Nephron progenitor cell (in vitro differentiated cells): ENCODE measurements at places on chromosomes 1 and 21.

- no peak overlapping the region for H3K4me3 ChIP-seq
- DNase-seq = no peak
- H3K27ac ChIP-seq = no peak overlapping the region
- peaks cover 47% of the 10 kb centered on the region for H3K36me3 ChIP-seq
Observed at GRCh38 chr1:202007304-202007703, 3.1 kb upstream of the ELF3 start.

DNA sequence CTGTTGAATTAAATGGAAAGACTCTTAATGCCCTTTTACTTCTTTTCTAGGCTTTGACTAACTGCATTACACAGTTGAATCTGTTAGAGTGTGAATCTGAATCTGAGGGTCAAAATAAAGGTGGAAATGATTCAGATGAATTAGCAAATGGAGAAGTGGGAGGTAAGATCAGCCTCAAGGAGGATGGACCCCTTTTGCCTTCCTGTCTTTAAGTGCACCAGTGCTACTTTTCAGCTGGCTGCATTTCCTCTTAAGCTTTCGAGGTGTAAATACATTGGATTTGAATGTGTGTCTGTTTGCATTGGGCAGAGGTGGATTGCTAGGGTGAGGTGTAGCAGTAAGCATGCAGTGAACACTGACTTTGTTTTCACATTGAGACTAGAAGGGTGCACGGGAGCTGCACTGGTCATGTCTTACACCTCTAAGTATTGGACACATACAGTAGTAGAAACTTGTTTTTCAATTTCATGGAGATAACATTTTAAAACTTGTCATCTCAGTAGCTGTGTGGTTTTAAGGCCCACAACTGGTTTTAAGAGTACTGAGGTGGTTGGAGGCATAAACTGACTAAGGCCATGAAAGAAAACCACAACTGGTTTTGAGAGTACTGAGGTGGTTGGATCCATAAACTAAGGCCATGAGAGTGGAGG is 35.4 kb downstream of the MIA3 start:
- no peaks in the 10 kb centered on the region for H3K27me3 ChIP-seq
- no peak for DNase-seq
- H3K4me3 ChIP-seq = no peak overlapping the region
- no peak overlapping the region for H3K27ac ChIP-seq
- H3K36me3 ChIP-seq = peaks cover 59% of the 10 kb centered on the region

DNA sequence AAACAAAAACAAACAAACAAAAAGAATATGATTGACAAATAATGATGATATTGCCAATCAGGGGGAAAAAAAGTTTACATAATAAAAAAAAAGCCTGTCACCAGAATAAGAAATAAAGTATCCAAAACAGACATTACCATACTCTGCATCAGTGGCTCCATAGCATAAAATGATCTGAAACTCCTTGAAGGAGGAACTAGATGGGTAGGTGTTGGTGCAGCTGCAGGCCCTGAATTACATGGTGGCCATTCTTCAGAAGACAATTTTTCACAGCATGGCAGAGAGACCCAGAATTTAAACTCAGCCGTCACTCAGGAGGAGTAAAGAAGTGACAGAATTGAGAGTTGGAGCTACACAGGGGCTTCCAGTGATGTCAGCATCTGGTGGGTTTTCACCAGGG is 60.2 kb downstream of the GLUL start:
- H3K36me3 ChIP-seq = no peaks in the 10 kb centered on the region
- H3K27ac ChIP-seq = no peak overlapping the region
- H3K27me3 ChIP-seq = peaks cover 2% of the 10 kb centered on the region
- no peak for DNase-seq
- H3K4me3 ChIP-seq = no peak overlapping the region

DNA sequence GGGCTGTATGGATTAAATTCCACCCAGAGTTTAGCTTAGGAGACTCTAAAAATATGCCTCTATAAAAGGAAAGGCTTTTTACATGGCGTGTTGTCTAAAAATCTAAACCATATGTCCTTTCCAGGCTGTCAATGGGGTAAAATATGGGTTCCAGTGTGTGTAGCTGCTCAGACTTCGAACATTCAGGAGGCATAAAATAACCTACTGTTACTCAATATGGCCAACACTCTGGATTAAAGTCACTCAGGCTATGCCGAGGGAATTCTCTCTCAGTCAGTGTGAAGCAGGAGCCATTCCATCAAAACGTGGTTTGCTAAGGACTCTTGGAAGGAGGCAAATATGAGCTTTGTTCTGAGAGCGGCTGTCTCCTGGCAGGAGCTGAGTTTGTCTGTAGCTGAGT is 135.3 kb downstream of the RUNX1 start:
- DNase-seq = no peak
- H3K27ac ChIP-seq = no peak overlapping the region
- no peak overlapping the region for H3K4me3 ChIP-seq
- H3K27me3 ChIP-seq = peaks cover 22% of the 10 kb centered on the region

DNA sequence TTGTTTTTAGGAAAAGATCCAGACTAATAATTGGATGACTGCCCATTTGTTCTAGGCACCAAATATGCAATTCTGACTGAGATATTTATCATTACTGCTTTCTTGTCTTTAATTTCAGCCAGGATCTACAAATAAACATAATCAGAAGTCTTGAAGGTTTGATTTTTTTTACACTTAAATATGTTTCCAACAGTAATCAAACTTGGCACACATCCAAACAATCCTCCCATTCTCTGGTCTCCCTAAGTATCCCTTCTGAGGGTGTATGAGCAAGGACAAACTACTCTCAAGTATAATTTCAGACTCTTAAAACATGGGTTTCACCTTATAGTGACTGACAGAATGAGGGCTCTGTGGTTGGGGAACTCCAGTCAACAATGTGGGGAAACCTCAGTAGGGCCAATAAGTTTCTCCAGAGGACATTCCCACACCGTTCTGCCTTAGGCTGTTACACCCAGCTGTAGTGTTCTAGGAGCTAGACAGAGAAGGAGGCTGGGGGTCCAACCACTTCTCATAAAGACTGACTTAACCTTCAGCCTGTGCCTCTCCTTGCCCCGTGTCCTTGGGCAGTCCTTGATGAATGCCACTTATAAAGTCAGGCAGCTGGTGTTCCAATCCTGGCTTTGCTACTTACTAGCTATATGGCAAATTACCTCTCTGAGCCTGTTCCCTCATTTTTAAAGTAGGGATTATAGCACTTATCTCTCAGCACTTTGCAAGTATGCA is 1.5 kb upstream of the PALMD start:
- H3K4me1 ChIP-seq = peaks cover 24% of the 10 kb centered on the region
- no peak overlapping the region for H3K4me3 ChIP-seq
- no peak for DNase-seq
- peaks cover 10% of the 10 kb centered on the region for H3K27me3 ChIP-seq
- H3K27ac ChIP-seq = no peak overlapping the region

GRCh38 chr1:150144606-150145005 is 5.1 kb upstream of the PLEKHO1 start:
- peak overlapping the region; percentile 56 for H3K27ac ChIP-seq
- H3K4me1 ChIP-seq = peaks cover 43% of the 10 kb centered on the region
- H3K4me3 ChIP-seq = no peak overlapping the region

DNA sequence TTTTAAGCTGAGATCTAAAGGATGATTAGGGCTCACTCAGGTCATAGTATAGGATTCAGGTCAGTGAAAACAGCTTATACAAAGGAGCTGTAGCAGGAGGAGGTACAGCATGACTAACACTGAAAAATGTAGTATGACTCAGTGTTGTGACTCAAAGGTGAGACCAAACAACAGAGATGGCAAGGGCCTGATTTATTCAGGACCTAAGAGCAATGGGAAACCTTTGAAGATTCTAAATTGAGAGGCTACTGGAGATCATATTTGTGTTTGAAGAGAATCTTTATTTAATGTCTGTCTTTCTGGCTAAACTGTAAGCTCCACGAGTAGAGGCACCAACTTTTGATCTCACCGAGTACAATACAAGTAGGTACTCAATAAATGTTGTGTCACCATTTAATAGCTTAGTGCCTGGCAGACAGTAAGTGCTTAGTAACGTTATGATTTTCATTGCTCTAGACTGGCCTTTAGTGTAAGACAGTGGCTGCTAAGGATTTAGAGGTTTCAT is 43.5 kb downstream of the PRKAA2 start:
- peaks cover 17% of the 10 kb centered on the region for H3K36me3 ChIP-seq
- H3K4me1 ChIP-seq = peaks cover 4% of the 10 kb centered on the region
- no peaks in the 10 kb centered on the region for H3K27me3 ChIP-seq
- DNase-seq = no peak
- H3K27ac ChIP-seq = peak overlapping the region; percentile 44
- no peak overlapping the region for H3K4me3 ChIP-seq

DNA sequence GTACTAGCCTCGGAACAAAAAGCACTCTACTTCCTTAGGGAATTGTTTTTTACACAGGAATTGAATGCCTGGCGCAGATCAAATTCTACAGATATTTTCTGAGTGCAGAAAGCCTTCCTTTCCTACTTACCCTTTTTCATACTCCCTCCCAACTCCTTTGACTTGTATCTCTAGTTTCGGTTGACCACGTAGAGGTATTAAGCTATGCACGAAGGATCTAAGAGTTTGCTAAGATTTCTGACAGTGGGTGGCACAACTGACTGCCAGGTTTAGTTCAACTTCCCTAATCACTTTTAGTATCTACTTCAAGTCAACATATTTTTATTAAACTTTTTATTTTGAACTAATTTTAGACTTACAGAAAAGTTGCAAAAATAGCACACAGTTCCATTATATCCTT is 5.0 kb downstream of the TOR1AIP2 start:
- H3K4me1 ChIP-seq = peaks cover 50% of the 10 kb centered on the region
- peaks cover 70% of the 10 kb centered on the region for H3K36me3 ChIP-seq
- peak overlapping the region; percentile 60 for H3K27ac ChIP-seq

DNA sequence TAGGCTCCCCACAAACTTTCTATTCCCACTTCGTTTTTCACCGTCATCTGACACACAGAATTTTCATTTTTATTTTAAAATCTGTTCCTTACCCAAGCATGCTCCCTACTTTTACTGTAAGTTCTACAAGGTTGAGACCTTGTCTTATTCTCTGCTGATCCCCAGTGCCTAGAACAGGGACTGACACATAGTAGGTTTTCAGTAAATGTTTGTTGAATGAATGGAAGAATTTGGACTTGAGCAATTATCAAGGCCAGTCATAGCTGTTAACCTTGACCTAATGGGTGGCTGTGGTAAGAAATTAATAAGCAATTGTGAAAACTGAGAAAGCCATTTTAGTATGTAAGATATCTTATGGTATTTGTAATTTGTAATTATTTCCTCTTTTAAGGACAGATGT is 71.1 kb downstream of the LAMC1 start:
- H3K27ac ChIP-seq = no peak overlapping the region
- H3K4me1 ChIP-seq = peaks cover 49% of the 10 kb centered on the region
- H3K36me3 ChIP-seq = peaks cover 13% of the 10 kb centered on the region
- H3K27me3 ChIP-seq = no peaks in the 10 kb centered on the region

GRCh38 chr1:177384461-177384860 is 213.7 kb downstream of the BRINP2 start:
- no peak for DNase-seq
- peaks cover 12% of the 10 kb centered on the region for H3K36me3 ChIP-seq
- H3K4me1 ChIP-seq = peaks cover 6% of the 10 kb centered on the region
- peaks cover 3% of the 10 kb centered on the region for H3K27me3 ChIP-seq
- no peak overlapping the region for H3K4me3 ChIP-seq
- no peak overlapping the region for H3K27ac ChIP-seq

DNA sequence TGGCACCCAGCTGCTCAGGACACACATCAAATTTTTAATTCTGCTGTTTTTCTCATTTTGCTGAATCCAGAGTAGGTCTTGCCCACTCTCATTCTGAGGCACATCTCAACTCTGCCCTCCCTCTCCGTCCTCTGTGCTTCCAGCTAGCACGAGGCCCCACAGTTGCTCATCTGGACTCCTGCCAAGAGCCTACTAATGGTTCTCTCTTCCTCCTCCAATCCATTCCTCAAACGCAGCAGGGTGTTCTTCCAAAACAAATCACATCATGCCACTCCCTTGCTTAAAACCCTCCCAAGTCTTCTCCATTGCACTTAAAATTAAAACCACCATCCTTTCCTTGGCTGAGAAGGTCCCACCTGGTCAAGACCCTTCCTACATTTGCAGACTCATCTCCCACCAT is 49.8 kb upstream of the SCAF4 start:
- peaks cover 6% of the 10 kb centered on the region for H3K27me3 ChIP-seq
- H3K4me3 ChIP-seq = no peak overlapping the region
- no peak overlapping the region for H3K27ac ChIP-seq
- H3K4me1 ChIP-seq = peaks cover 8% of the 10 kb centered on the region

DNA sequence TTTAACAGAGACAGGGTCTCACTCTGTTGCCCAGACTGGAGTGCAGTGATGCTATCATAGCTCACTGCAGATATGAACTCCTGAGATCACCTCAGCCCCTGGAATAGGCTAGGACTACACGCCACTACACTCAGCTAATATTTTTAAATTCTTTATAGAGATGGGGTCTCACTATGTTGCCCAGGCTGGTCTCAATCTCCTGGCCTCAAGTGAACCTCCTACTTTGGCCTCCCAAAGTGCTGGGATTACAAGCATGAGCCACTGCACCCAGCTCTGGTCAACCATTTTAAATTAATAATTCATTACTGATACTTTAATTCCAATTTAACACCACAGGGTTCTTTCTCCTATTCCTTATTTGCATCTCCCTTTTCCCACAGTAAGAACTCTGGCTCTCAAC is 18.5 kb upstream of the EPS15 start:
- no peak overlapping the region for H3K4me3 ChIP-seq
- no peak for DNase-seq
- no peak overlapping the region for H3K27ac ChIP-seq
- H3K4me1 ChIP-seq = peaks cover 15% of the 10 kb centered on the region

DNA sequence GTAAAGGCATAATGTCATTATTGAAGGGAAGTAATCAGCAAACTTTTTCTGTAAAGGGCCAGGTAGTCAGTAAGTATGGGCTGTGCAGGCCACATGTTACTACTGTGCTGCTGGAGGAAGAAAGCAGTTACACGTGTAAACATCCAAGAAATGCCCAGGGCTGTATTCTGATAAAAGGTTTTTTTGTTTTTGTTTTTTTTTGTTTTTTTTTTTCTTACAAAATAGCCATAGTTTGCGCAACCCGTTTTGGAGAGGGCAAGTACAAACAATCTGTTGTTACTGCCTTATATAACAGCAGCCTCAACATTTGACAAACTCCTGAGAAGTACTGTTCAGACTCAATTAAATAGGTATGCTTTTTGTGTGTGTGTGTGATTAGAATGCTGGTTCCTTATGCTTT is 26.7 kb upstream of the MTMR11 start:
- peaks cover 73% of the 10 kb centered on the region for H3K36me3 ChIP-seq
- no peaks in the 10 kb centered on the region for H3K4me1 ChIP-seq
- H3K27ac ChIP-seq = peak overlapping the region; percentile 43
- no peak overlapping the region for H3K4me3 ChIP-seq
- no peaks in the 10 kb centered on the region for H3K27me3 ChIP-seq

- peaks cover 4% of the 10 kb centered on the region for H3K36me3 ChIP-seq
- peaks cover under 1% of the 10 kb centered on the region for H3K27me3 ChIP-seq
Observed at GRCh38 chr1:46219551-46220520, 16.7 kb downstream of the LURAP1 start.

DNA sequence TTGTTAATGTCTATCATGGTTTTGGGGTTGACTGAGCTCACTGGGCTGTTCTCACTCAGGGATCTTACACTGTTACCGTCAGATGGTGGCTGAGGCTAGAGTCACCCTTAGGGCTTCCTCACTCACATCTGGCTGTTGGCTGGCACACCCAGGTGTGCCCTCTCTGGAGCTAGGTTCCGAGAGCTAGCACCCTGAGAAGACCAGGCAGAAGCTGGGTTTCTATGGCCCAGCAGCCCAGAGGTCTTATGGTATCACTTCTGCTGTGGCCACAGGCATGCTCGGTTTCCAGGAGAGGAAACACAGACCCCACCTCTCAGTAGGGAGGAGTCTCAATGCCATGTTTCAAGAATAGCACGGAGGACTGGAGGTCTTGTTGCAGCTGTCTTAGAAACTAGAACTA is 20.7 kb upstream of the KIF1B start:
- H3K27ac ChIP-seq = no peak overlapping the region
- DNase-seq = no peak
- H3K4me3 ChIP-seq = no peak overlapping the region
- no peaks in the 10 kb centered on the region for H3K36me3 ChIP-seq

GRCh38 chr1:69842326-69842725 is 274.6 kb downstream of the LRRC7 start:
- no peak overlapping the region for H3K4me3 ChIP-seq
- H3K27ac ChIP-seq = no peak overlapping the region
- no peaks in the 10 kb centered on the region for H3K4me1 ChIP-seq
